ENCODE measurements at places on chromosomes 1 and 21.

DNA sequence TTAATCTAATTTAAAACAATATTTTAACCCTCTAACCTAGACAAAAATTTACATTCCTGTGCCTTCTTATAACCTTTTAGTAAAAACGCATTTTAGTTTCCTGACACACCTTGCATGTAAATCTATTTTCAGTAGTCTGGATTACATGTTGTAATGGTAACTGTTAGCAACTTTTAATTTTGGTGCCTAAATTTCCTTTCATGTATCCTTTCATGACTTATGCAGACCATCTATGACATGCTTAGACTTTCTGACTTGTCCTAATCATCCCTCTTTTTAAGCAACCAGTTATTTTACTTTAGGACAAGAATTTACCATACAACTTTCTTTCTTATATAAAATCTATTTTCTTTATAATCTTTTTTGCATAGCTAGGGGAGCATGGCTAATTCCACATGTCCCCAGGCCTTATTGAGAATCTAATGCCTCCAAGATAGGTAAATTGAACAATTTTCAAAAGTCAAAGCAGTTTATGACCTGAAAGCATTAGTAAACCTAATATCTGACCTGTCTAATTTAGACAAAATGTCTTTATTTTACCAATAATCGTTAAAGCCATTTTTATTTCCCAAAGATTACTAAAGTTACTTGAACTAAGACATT lies 57.5 kb upstream of the IL12RB2 start:
- no peak for DNase-seq

DNA sequence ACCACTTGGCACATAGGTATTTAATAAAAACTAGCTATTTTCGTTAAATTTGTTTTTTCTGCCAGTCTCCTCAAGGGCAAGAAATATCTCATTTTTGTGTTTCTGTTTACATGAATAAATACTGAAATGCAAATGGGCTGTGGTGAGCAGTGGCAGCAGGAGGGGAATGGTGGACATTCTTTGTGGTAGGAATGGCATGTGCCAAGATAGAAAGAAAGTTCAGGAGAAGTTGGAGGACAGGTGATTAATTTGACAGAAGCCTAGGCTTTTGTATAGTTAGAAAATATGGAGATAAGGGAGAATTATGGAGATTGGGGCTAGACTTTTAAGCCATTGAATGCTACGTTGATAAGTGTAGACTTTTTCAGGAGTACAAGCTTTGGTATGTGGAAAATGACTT lies 8.6 kb downstream of the RAP1A start:
- no peak for DNase-seq

- DNase-seq: no peak
Observed at GRCh38 chr1:43554444-43554992, 23.8 kb downstream of the PTPRF start.

DNA sequence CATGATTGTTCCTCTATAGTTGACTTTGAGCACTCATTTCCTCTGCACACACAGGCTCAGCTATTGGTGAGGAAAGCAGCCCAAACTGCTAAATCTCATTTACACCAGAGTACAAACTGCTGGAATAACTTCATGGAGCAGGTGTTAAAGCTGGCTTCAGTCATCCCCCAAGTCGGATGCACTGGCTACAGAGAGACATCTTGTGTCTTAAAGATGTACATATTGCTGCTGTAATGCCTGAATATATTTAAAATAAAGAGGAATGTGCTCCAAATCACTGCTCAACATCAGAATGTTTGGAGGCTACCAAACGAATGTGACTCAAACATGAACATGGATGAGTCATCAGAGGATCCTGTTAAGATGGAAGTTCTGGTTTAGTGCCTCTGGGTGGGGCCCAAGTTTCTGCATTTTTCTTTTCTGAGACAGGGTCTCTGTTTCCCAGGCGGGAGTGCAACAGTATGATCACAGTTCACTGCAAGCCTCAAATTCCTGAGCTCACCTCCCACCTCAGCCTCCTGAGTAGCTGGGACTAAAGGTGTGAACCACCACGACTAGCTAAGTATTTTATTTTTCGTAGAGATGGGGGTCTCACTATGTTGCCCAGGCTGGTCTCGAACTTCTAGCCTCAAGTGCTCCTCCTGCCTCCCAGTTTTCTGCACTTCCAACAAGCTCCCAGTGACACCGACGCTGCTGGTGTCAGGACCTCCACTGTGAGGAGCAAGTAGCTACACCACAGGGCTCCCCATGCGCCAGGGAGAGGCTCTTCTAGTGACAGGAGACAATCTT lies 79.0 kb upstream of the KRTAP19-8 start:
- no peak for DNase-seq

DNA sequence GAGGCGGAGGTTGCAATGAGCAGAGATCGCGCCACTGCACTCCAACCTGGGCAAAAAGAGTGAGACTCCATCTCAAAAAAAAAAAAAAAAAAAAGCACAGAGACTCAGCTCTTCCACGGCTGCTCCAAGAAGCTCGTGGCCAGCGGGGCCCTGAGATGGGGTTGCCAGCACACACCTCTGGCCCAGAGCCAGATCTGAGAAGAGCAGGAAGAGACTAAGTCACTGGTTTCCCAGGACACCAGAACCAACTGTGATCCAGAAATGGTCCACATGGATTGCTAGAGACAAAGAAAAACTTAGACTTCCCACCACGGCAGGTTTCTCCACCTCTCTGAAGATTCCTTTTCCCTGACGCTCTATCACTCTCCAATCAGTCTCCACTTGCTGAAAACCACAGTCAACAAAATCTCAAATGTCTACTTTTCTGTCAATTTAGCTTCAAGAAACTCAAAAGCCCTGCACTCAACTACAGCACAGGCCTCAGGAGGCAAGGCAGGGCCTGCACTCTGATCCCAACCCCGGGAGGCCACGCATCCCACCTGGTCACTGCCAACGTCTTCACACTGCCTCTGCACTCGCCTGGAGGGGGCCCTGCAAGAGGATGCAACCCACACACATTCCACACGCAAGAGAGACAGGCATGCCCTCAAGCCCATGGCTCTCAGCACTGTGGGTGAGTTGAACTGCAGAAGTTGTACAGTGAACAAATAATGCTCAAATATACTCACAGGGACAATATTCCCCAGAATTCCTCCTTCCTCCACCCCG lies 79.0 kb downstream of the NPHP4 start:
- DNase-seq: no peak

- no peak for DNase-seq
Observed at GRCh38 chr1:183021405-183022201, 1.6 kb upstream of the LAMC1 start.

- no peak for DNase-seq
Observed at GRCh38 chr1:79899914-79900313, 893.4 kb upstream of the ADGRL4 start.

DNA sequence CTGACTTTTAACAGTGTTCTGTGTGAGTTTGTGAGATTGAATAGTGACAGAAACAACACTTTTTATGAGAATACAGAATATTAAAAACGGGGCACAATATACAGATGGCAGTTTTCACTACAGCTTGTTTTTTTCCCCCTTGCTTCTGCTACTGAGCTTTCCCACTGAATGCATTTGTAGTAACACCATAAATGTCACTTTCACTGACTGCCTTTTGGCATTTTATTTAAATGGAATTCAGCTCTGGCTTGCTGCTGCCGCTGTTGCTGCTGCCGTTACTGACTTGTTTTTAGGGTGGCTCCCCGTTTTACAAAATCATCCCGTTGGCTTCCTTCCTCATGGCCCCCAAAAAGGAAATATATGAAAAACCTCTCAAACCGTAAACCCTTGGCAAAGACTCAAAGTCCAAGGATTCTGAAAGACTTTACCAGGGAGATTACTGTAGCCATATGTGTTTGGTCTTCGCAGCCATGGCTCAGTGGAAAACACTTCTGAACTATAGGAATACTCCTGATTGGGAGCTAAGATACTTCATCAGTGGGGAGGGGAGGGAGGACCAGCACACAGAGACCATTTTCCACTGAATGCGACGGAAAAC lies 151.0 kb downstream of the NUF2 start:
- DNase-seq: no peak

GRCh38 chr1:214579183-214579582 lies 23.8 kb upstream of the CENPF start:
- DNase-seq: no peak

GRCh38 chr21:39386899-39387298 lies 38.0 kb upstream of the HMGN1 start:
- no peak for DNase-seq

GRCh38 chr1:84271441-84272151 lies 29.9 kb upstream of the SAMD13 start:
- no peak for DNase-seq

GRCh38 chr1:151060657-151061421 lies 642 bp downstream of the MLLT11 start:
- no peak for DNase-seq

GRCh38 chr1:21702780-21703179 lies 33.6 kb upstream of the RAP1GAP start:
- DNase-seq: no peak

GRCh38 chr1:214328770-214329469 lies 48.0 kb downstream of the SMYD2 start:
- peak; percentile 84 for DNase-seq

- DNase-seq: no peak
Observed at GRCh38 chr1:204465546-204466415, 28.8 kb downstream of the PIK3C2B start.

- peak; percentile 89 for DNase-seq
Observed at GRCh38 chr1:27603681-27604578, at the start of gene AHDC1. Gene AHDC1, minus strand, starts transcription at chr1:27604144. Its CDS starts 52,029 bp downstream, at chr1:27552115.

GRCh38 chr1:33003657-33004056 lies 33.0 kb downstream of the AK2 start:
- DNase-seq: no peak

DNA sequence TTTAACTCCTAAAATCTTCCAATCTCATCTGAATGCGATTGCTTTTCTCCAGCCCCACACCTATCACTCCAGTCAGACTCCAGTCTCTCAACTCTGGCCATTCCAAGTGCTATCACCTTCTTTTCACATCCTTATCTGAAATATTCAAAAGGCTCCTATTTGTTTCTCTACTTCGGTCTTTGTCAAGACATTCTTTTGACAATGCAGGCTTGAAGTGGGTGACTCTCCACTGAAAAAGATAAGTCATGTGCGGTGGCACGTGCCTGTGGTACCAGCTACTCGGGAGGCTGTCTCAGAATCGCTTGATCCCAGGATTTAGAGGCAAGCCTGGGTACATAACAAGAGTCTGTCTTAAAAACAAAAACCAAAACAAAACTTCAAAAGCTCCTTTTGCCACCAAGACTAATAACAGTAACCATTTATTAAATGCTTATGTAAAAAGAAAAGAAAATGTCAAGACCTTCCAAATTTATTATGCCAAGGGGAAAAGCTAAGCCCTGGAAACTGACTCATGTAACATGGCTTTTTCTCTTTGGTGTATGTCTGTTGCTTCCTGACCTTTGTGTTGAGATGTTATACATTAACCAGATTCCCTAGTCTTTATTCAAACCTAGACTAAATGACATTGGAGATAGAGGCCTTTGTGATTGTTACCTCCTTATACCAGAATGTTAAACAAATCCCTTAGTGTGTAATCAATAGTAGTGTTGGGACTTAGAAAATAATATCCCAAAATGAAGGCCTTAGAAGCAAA lies 3.6 kb downstream of the ALG14 start:
- DNase-seq: no peak

- no peak for DNase-seq
Observed at GRCh38 chr1:29706936-29707335, 470.6 kb downstream of the PTPRU start.

GRCh38 chr1:169892927-169893644 lies 610 bp downstream of the SCYL3 start:
- DNase-seq: no peak

GRCh38 chr1:209869291-209870149 lies 41.7 kb downstream of the UTP25 start:
- DNase-seq: no peak

DNA sequence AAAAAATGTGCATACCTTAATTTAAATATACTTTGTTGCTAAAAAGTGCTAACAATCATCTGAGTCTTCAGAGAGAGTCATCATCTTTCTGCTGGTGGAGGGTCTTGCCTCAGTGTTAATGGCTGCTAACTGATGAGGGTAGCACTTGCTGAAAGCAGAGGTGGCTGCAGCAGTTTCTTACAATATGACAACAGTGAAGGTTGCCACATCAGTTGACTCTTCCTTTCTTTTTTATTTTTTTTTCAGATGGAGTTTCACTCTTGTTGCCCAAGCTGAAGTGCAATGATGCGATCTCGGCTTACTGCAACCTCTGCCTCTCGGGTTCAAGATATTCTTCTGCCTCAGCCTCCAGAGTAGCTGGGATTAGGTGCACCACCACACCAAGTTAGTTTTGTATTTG lies 2.6 kb upstream of the CFAP45 start:
- DNase-seq: no peak

- no peak for DNase-seq
Observed at GRCh38 chr21:30153697-30154340, 12.8 kb downstream of the CLDN17 start.

DNA sequence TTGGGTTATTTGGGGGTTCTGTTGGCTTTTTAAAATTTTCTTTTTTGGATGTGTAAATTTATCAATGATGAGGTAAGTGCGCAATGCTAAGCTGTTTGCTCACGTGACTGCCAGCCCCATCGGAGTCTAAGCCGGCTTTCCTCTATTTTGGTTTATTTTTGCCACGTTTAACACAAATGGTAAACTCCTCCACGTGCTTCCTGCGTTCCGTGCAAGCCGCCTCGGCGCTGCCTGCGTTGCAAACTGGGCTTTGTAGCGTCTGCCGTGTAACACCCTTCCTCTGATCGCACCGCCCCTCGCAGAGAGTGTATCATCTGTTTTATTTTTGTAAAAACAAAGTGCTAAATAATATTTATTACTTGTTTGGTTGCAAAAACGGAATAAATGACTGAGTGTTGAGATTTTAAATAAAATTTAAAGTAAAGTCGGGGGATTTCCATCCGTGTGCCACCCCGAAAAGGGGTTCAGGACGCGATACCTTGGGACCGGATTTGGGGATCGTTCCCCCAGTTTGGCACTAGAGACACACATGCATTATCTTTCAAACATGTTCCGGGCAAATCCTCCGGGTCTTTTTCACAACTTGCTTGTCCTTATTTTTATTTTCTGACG lies 3.1 kb downstream of the OLIG2 start:
- DNase-seq: no peak

DNA sequence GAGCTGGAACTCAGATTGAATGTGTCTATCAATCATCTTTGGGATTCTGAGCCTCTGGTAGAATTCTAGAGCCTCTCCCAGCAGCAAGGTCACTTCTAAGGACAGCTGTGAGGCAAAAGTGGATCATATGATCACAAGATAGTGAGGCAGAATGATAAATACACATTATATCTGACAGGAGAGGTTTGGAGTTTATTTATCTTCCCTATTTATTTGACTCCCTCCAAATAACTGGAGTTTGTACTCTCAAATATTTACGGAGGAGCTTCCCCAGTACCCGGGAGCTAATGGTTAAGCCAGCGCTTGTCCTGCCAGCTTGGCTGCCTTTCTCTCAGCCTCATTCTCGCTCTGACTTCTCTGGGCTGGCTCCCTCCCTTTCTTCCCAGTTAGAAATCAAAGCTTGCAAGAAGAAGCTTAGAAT lies 2.3 kb downstream of the HMGCS2 start:
- peak; percentile 64 for DNase-seq
